Esophagus muscularis mucosa (tissue), 4 donors: ENCODE measurements at places on chromosomes 6 and 20. TPM values are rescaled to one million over a fixed set of nuclear protein-coding genes. Genes with fewer than 3 reads are reported as not detected.

The GPX5 gene
- total RNA-seq = not detected

The C6orf52 gene
- 1.2 TPM for total RNA-seq

The RAET1E gene
- 0.29 TPM for total RNA-seq

The SLCO4A1 gene
- 32.8 TPM for total RNA-seq

The GFOD1 gene
- 34.5 TPM for total RNA-seq

The EPHA7 gene
- 216 TPM for total RNA-seq

The MAP7 gene
- 2.9 TPM for total RNA-seq

The ZSCAN23 gene
- 1.5 TPM for total RNA-seq

The EDN3 gene
- 12.9 TPM for total RNA-seq

The UFL1 gene
- total RNA-seq = 21.9 TPM

The CLDN20 gene
- not detected for total RNA-seq

The CCN5 gene
- 350 TPM for total RNA-seq

The RIPPLY2 gene
- not detected for total RNA-seq

The FOXS1 gene
- 0.50 TPM for total RNA-seq

The RNF182 gene
- total RNA-seq = 0.50 TPM

The POU3F2 gene
- total RNA-seq = not detected

The RRAGD gene
- 18.7 TPM for total RNA-seq

The ARMH2 gene
- not detected for total RNA-seq

The FLRT3 gene
- 0.83 TPM for total RNA-seq

The CCM2L gene
- total RNA-seq = 12.1 TPM

The NKX2-4 gene
- total RNA-seq = not detected

The POPDC3 gene
- total RNA-seq = not detected

The ATP6V1G2 gene
- 2.1 TPM for total RNA-seq

The GTSF1L gene
- total RNA-seq = not detected

The ACSS1 gene
- 75.3 TPM for total RNA-seq

The PRSS35 gene
- total RNA-seq = 0.65 TPM

The MAFB gene
- total RNA-seq = 35.5 TPM

The COL11A2 gene
- 0.19 TPM for total RNA-seq

The HLA-DQA1 gene
- total RNA-seq = 0.97 TPM
